ENCODE measurements at places on chromosomes 11 and 22.

- DNase-seq: no peak
Observed at GRCh38 chr22:39132281-39132680, 20.2 kb downstream of the CBX7 start.

- DNase-seq: no peak
Observed at GRCh38 chr11:74669211-74670160, 61.7 kb downstream of the CHRDL2 start.

DNA sequence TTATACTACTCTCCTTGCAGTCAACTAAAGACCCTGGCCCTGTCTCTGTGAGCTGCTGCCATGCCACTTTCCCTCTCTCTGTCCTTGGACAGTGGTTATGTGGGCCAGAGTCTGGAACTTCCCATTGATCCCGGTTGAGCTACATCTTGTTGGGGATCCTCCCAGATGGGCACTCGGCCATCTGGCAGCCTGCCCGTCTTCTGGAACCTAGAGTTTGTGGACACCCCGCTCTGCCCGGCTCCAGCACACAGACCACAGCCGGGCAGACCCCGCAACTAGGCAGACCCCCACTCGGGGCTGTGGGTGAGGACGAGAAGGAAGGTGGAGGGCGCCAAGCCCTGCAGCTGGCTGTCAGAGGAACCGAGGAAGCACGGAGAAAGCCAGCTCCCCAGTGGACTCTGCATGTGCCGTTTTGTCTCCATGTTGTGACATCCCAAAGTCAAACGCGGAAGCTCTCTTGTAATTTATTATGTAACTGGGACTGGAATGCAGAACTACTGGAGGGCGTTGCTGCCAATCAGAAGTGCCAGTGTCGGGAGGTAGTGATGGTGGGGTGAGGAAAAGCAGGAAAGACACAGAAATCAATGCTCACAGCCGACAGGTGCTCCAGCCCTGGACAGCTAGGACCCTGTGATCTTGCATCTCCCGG, 207.7 kb downstream of the CEP164 start:
- DNase-seq: no peak

- peak; percentile 92 for DNase-seq
Observed at GRCh38 chr11:10742460-10743208, 8.4 kb upstream of the CTR9 start.

- no peak for DNase-seq
Observed at GRCh38 chr11:130420478-130421198, 7.8 kb downstream of the ADAMTS8 start.
